ENCODE measurements at places on chromosomes 1 and 21. TPM values are rescaled to one million over a fixed set of nuclear protein-coding genes. Genes with fewer than 3 reads are reported as not detected.

BRINP2 gene
- 17.0 TPM for total RNA-seq

CNR2 gene
- under 0.01 TPM for total RNA-seq

HTR6 gene
- 0.25 TPM for total RNA-seq

DDX20 gene
- total RNA-seq, result 17.0 TPM

CHI3L2 gene
- total RNA-seq, result 0.49 TPM

C1orf53 gene
- total RNA-seq, result 1.5 TPM

CD48 gene
- total RNA-seq, result not detected

PGLYRP4 gene
- not detected for total RNA-seq

GNAT2 gene
- total RNA-seq, result not detected

C4BPA gene
- not detected for total RNA-seq
